ENCODE measurements at places on chromosomes 6 and 20.
A peak's percentile ranks its signal among the peaks of the same experiment; 100 is the strongest.

DNA sequence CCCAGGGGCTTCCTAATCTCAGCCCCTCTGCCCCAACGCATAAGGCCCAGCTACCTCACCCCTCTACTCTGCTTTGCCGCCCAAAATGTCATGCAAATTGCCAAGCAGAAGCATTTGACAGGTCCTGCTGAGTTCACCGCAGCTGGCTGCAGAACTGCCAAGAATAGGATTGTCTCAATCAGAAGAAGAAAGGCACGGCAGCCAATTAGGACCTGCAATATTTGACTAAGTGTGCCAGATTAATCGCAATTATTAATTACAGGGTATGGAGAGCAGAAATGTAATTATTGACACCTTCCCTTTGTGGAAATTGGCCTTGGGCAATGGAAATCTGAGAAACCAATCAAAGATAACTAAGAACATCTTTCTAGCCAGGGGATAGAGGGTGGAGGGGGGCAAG, 318.6 kb downstream of the LRFN2 start:
- no peak for DNase-seq

GRCh38 chr6:35782424-35782823, 1.6 kb downstream of the CLPSL1 start:
- no peak for DNase-seq

GRCh38 chr20:19275038-19275629, 62.7 kb downstream of the SLC24A3 start:
- no peak for DNase-seq

- DNase-seq = peak; percentile 44
Observed at GRCh38 chr6:95576218-95576997, 927 bp upstream of the MANEA start.

GRCh38 chr6:145118224-145118623, 617.1 kb downstream of the EPM2A start:
- no peak for DNase-seq

DNA sequence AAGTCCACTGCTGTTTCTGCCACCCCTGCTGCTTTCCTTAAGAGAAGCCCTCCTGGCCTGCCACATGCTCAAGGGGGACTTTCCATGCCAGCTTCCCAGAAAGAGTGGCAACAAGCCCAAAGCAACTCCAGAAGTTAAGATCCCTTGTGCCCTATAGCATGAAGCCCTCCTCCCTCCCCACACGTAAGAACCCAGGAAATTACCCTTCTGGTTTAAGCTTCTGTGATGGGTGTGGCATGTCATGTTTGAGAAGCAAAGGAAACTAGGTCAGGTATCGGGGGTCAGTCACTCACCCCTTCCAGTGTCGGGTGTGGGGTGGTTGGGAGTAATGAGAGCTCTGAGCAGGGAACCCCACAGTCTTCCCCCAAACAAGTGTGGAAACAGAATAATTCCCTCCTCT, 196.1 kb downstream of the LRFN2 start:
- DNase-seq = no peak
